ENCODE measurements at places on chromosomes 6 and 20.
A peak's percentile ranks its signal among the peaks of the same experiment; 100 is the strongest.

DNA sequence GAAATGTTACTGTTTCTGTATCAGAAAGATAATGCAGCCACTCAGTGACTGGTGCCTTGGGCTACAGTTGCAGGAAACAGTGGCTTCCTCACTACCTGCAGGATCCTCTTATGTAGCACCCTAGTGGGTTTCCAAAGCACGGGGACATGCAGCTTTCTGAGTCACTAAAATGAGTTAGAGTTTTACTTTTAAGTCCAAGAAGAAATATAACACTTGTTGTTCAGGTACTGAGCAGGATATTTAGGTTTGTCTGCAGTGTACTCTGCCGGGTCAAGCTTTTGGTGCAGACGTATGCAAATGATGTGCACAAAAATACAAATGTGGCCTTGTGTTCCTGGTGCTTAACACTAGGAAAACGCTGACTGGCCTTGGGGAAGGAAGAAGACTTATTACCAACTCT is 22.0 kb downstream of the ACSS1 start:
- no peak for DNase-seq

GRCh38 chr6:153858529-153858928 is 180.5 kb upstream of the OPRM1 start:
- no peak for DNase-seq

DNA sequence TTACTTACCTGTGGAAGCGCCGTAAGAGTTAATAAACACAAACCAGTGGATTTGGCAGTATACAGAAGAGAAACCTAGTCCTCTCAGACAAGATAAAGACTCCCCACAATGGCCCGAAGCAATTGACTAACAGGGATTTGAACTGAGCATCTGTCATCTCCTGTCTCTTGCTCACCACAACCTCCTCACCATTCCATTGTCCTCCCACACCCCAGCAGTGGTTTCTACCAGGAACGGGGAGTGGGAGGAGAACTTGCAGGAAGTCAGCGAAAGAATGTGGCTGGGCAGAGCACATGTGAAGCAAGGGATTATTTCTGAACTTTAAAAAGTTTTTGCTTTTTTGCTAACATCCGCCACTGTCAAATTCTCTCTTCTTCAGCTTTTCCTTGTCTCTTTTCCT is 24.6 kb upstream of the TAAR1 start:
- DNase-seq: no peak

DNA sequence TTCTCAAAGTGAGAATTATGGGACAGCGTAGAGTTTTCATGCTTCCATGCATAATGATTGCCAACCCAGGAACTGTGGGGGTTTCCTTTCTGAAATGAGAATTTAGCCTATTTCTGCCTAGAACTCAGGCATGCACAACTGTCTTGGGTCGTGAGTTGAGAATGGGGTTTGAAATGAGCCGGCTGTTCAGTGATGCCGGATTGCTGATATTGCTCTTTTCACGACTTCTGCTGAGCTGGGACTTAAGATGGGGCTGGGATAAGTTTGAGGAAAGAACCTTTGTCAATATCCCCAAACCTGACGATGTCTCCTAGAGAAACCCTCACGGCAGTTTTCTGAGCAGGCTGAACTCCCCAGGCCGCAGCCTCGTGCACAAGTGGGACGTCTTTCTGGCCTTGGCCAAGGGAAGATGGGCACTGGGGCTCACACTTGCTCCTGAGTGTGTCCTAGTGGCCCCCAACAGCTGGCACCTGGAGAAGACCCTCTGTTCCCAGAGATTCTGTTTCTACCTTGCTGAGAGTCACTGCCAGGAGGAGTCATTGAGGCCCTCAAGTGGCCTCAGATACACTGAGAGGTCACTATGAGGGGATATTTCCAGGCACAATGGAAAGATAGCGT is 34.1 kb upstream of the RIN2 start:
- DNase-seq: no peak

DNA sequence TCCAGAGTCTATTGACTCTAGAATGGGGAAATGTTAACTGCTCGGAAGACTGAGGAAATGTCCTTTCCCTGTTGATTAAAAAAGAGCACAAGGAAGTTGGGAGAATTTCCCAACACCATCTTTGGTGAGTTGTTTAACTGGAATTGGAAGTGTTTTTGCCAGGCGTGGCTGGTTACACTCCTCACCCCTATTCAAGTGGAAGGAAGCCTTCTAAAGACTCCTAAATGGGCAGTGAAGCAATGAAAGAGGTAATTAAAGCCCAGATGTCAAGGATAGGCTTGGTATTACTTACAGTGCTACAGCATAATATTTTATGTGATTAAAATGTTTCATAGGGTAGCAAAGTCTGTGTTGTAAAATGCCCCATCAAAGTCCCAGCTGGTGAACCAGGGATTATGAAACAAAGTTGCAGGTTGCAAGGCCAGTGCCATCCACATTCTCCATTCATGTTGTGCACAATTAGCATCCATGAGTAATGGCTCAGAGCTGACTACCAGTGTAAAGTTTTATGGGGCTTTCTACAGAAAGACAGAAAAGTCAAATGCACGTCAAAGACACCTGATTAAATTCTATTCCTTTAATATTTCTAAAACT is 52.6 kb downstream of the BTBD3 start:
- DNase-seq: no peak

- peak; percentile 65 for DNase-seq
Measured at GRCh38 chr20:64103871-64104666, 3.3 kb downstream of the NPBWR2 start.

DNA sequence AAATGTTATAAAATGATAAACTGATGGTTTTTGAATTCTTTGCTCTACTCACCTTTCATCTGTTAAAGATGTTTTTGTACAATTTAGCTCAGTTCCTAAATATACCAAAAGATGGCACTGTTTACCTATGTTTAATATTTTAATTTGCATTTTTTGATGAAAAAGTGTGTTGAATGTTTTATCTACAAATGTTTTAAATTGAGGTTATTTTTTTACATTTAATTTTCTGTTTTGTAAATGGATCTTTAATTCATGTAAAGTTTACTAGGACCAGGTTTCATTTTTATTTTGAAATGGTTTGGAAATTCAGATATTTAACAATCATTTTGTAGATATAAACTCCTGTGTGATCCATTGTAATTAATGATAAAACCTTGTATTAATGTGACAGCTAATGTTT is 30.0 kb downstream of the CDKAL1 start:
- DNase-seq: no peak
